AG08396 (cell line): ENCODE measurements at places on chromosomes 12 and 14.

DNA sequence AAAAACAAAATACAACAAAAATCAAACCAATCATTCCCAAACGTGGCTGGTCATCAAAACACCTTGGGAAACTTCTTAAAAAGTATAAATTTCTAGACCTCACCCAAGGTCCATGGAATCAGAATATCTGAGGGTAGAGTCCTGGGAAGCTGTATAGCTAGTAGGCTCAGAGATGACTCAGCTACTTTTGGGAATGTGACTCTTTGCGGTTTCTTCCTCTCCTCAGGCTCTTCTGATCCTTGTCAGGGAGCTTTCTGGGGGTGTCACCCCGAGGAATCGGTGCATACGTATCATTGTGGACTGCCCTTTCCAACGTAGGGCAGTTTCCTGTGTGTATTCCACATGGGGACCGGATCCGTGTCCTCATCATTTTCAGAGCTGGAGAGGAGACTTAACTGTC lies 14.8 kb downstream of the JDP2 start:
- no peak for DNase-seq

DNA sequence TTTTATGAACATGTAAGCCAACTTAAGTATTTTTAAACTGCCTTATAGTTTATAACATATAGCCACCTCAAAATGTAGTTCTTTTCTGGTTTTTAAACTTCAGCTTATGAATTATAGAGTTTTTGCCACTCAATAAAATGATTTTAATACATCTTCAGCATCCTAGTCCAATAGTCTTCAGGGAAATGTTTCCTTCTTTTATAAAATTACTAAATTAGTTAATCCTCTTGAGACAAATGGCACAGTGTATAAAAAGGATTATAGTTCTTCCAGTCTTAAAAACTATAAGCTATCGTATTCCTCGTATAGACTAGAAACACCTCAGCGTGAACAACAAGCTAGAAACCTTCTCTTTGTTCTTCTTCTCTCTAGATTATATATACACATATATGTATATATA lies at the start of gene OR6C74:
Gene OR6C74 (plus strand): TSS at position 301 of the 400 bp plus-strand sequence. CDS start 2,679 bp downstream, outside the sequence.
- DNase-seq: no peak

DNA sequence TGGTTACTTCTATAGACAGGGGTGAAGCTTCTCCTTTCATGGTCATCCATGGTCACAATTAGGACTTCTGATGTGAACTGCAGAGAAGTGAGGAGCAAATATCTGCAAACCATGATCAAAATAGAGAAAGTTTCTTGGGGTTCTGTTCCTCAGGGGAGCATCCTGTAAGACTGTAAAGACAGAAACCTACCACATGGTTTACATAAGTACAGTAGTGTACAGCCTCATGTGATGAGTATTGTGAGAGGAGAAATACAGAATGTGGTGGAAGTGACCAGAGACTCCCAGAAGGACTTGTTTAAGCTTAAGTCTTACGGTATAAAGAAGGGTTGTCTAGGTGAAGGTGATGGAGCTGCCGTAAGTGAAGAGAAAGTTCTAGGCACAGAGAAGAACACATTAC lies 484.7 kb downstream of the LRIG3 start:
- DNase-seq: no peak

GRCh38 chr12:64745980-64746379 lies 13.2 kb downstream of the GNS start:
- DNase-seq: no peak

DNA sequence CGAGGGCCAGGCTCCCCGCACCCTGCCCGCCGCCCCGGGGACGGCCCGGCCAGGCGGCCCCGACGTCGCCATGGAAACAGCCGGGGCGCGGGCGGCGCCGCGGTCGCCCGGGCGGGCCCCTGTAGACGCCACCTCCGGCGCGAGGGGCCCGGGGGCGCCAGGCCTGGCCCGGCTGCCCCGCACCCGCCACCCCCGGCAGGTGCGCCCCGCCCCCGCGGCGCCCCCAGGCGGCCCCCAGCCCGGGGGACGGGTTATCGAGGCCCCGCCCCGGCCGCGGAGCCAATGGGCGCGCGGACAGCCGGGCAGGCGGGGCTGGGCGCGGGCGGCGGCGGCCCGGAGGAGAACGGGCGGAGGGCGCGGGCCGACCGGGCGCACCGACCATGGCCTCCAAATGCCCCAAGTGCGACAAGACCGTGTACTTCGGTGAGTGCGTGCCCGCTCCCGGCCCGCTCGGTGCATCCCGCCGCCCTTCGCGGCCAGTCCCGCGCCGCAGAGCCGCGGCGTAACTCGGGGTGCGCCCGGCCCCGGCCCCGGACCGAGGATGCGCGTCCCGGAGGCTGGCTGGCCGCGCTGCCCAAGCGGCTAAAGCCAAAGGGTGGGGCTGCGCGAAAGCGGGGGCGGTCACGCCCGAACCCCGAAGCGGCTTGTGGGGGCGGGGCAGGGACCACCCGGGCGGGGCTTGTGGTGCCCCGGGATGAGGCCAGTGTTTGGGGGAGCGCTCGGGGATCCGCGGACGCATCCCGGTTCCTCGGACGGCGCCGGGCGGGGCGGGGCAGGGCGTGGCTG lies at the start of gene CRIP2:
Gene CRIP2 (plus strand): TSS at position 339 of the 786 bp plus-strand sequence. CDS start 42 bp downstream, at position 381.
- peak; percentile 94 for DNase-seq

DNA sequence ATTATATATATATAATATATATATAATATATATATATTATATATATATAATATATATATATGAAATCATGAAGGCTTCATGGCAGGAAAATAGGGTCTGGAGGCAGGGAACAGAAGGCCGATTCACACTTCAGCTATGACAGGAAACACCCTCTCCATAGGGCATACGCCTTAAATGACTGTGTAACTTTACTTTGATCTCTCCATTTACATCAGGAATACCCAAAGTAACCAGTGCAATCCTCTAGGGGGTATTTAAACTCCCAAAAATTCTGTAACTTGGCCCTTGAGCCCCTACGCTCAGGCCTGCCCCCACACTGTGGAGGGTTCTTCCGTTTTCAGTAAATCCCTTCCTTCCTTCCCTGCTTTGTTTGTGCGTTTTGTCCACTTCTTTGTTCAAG lies 40.4 kb upstream of the PPP2R5C start:
- no peak for DNase-seq

DNA sequence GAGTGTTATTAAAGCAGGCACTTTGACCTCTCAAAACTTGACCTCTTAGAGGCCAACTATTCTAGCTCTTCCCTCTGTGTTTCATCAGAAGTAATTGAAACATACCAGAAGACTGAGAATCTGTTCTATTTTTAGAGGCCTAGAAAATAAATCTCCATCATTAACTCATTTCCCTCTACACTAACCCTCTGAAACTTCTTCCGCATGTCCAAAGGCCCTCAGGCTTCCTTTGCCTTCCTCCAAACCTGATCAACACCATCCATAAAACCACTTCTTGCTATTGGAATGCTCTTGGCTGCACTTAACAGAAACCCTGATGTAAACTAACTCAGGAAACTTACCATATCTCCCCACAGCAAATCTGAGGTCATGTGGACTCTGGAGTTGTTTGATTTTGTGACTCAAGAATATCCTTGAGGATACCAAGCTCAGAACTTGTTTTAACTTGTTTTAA lies 196.4 kb downstream of the RPAP3 start:
- peak; percentile 38 for DNase-seq

- no peak for DNase-seq
These were observed 56.2 kb upstream of the DDHD1 start for GRCh38 chr14:53209370-53209769.

- no peak for DNase-seq
These were observed 39.2 kb downstream of the MIA2 start for GRCh38 chr14:39272918-39273317.

DNA sequence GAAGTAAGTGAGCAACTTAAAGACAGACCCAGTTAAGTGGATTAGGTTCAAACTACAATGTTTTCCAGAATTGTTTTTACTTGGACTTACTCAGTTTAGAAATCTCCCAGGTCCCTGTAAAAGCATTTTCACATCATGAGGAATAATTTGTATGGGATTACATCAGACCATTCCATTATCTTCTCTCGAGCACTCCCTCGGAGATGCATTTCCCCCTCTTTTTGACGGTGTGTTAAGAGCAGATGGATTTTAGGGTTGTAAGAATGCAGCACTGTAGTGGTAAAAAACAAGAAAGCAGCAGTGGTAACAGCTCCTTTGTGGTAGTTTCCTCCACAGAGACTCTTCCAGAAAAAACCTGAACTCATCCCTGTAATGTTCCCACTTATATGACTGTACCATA lies 488.4 kb downstream of the BCAT1 start:
- DNase-seq: no peak

DNA sequence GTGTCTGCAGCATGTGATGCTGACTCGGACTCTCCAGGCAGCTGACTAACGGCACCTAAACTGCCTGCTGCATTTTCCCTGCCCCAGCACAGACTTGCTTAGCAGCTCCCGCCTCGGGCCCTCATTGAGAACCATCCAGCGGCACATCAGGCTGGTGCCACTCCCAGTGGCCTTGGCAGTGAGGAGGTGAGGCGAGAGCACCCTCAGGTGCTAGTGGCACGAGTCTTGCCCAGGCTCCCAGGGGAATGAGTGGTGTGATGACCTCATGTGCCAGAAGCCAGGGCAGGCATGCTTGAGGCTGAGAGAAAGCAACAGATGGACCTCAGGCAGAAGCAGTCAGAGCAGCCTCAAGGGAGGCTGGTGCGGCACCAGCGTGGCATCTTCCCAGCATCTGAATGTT lies 60.2 kb downstream of the PRKCH start:
- no peak for DNase-seq

- no peak for DNase-seq
These were observed 14.5 kb upstream of the TESPA1 start for GRCh38 chr12:54998958-54999510.

GRCh38 chr12:80325167-80325959 lies 118.7 kb upstream of the PTPRQ start:
- no peak for DNase-seq

- DNase-seq: no peak
These were observed 106.9 kb upstream of the PPFIA2 start for GRCh38 chr12:81866081-81866480.

DNA sequence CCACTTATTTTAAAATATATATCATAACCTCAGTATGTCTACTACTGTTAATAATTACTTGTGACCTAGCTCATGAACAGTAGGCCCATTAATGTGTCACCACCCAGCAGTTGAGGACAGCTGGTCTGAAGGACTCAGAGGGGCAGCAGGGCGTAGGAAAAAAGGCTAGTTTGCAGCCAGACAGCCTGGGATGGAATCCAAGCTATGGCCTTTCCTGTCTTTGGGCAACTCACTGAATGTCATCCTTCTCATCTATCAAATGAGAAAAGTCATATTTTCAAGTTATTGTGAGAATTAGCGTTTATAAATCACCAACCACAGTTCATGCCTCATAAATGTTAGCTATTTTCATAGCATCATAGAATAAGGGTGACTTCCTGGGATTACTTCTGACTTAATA lies 12.3 kb downstream of the DENND5B start:
- DNase-seq: no peak
